ENCODE measurements at places on chromosomes 3 and 15.

DNA sequence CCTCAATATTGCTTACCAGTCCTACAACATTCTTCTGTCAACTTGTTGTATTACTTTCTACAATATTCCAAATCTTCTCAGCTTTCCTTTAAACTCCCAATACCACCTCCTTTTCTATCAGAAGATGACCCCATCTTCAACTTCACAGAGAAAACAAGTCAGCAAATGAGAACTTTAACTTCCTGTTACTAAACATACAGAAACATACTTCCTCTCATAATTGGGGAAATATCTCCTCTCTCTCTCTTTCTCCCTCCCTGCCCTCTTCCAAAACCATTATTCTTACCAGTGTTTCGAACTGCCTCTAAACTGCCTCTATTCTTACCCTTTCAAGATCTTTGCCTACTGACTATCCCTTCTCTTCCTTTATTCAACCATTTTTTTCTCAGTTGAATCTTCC is 1.8 kb upstream of the SNAP23 start:
- H3K4me1 ChIP-seq, result peaks cover 22% of the 10 kb centered on the region
- no peak for DNase-seq
- peak overlapping the region; percentile 25 for H3K27ac ChIP-seq
- H3K27me3 ChIP-seq, result no peaks in the 10 kb centered on the region
- peaks cover 7% of the 10 kb centered on the region for H3K36me3 ChIP-seq
- H3K4me3 ChIP-seq, result no peak overlapping the region

GRCh38 chr3:159586571-159587202 is 401.9 kb upstream of the IL12A start:
- H3K4me1 ChIP-seq, result no peaks in the 10 kb centered on the region
- no peak for DNase-seq
- H3K27me3 ChIP-seq, result no peaks in the 10 kb centered on the region
- H3K4me3 ChIP-seq, result no peak overlapping the region
- no peak overlapping the region for H3K27ac ChIP-seq

DNA sequence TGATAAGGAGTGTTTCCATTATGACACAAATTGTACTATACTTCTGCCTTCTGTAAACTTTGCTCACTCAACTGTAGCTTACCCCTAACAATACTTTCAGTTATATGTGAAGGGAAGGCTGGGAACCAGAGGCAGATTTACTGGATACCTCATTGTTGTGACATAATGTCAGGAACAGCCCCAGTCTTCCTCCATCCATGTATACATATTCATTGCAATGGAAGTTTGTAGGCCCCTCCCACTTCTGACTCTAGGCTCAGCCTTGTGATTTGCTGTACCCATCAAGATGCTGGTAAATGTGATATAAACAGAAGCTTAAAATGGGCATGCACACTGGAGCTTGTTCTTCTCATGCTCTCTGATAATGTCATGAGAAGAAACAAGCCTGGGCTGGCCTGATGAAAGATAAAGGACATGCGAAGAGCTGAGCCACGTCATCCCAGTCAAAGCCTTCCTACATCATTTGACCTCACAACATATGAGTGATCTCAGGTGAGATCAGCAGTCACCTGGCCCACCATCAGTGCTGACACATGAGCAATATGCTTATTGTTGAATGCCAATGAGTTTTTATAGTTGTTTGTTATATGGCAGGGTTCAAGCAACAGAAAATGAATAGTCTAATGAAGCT is 267.8 kb downstream of the GAP43 start:
- H3K27me3 ChIP-seq, result no peaks in the 10 kb centered on the region
- DNase-seq, result no peak
- H3K4me3 ChIP-seq, result no peak overlapping the region
- no peaks in the 10 kb centered on the region for H3K36me3 ChIP-seq
- no peaks in the 10 kb centered on the region for H3K4me1 ChIP-seq

DNA sequence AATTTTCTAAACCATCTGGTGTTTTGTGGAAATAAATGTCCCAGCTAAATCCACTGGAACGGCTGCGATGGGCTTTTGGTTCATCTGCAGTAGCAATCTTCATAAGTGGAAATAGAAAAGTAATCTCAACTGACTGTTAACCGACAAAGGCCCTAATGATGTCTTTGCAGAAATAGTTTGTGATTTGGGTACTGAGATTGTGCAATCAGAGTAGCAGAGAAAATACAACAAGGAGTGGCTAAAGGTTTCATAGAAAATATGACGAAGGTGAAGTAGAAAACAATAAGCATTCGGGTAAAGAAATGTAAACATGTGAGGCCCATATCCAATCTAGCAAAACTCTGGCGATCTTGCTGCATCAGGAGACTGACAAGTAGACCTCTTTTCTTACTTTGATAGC is 262.6 kb upstream of the MCTP2 start:
- no peaks in the 10 kb centered on the region for H3K4me1 ChIP-seq
- no peak for DNase-seq
- no peaks in the 10 kb centered on the region for H3K36me3 ChIP-seq
- H3K27ac ChIP-seq, result no peak overlapping the region
- H3K27me3 ChIP-seq, result no peaks in the 10 kb centered on the region

DNA sequence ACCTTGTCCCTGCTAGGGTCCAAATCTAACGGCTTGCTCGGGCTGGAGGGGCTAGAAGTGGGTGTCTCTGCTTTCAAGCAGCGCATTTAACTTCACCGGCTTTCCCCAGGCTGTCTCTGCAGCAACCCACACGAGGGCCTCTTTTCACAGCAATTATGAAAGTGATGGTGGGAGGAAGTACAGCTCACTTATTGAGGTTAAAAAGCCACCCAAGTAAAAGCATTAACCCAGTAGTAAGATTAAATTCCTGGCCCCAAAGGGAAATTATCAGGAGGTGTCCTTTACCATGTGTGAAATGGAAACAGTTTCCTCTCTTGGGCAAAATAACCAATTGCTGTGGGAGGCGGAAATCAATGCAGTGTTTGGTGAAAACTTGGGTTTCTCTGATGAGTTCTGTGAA is 41.1 kb downstream of the NGRN start:
- no peak overlapping the region for H3K4me3 ChIP-seq
- no peak for DNase-seq
- peaks cover under 1% of the 10 kb centered on the region for H3K4me1 ChIP-seq
- no peaks in the 10 kb centered on the region for H3K27me3 ChIP-seq
- H3K27ac ChIP-seq, result no peak overlapping the region
- no peaks in the 10 kb centered on the region for H3K36me3 ChIP-seq

GRCh38 chr15:23645371-23646164 is 2.1 kb downstream of the MAGEL2 start:
- no peaks in the 10 kb centered on the region for H3K27me3 ChIP-seq
- H3K36me3 ChIP-seq, result no peaks in the 10 kb centered on the region
- H3K27ac ChIP-seq, result no peak overlapping the region
- DNase-seq, result no peak

DNA sequence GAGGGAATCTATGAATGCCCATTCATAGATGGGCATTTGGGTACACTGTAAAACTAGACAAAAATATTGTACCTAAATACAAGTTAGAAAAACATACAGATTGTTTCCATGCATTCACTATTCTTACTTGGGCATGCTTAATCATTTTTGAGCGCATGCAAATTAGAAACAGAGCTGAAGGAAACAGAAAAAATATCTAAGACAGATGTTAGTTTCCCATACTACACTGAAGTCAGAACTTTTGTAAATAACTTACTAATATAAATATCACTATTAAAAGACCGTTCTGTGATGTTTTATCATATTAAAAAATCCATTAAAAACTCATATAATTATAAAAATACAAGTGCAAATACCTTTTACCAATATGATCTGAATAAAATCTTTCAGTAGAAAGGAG is 58.7 kb downstream of the GOLIM4 start:
- peaks cover 64% of the 10 kb centered on the region for H3K36me3 ChIP-seq
- no peaks in the 10 kb centered on the region for H3K27me3 ChIP-seq
- DNase-seq, result no peak
- H3K27ac ChIP-seq, result no peak overlapping the region
- no peak overlapping the region for H3K4me3 ChIP-seq
- peaks cover 12% of the 10 kb centered on the region for H3K4me1 ChIP-seq

DNA sequence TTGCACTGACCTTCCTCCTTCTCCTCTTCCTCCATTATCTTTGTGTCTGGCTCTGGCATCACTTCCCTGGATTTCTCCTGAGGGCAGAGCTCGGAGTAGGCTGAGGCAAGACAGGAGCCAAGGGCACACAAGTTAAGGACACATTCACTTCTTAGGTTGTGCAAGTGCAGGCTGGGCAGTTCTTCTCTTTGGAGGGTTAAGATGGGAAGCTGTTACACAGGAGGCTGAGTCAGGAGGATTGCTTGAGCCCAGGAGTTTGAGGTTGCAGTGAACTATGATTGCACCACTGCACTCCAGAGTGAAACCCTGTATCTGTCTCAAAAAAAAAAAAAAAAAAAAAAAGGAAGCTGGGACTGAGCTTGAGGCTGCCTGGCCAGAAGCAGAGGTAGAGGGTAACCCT is 176.2 kb upstream of the ANKRD28 start:
- H3K4me1 ChIP-seq, result no peaks in the 10 kb centered on the region
- H3K27me3 ChIP-seq, result peaks cover 4% of the 10 kb centered on the region
- no peak overlapping the region for H3K27ac ChIP-seq
- no peak overlapping the region for H3K4me3 ChIP-seq
- no peak for DNase-seq

DNA sequence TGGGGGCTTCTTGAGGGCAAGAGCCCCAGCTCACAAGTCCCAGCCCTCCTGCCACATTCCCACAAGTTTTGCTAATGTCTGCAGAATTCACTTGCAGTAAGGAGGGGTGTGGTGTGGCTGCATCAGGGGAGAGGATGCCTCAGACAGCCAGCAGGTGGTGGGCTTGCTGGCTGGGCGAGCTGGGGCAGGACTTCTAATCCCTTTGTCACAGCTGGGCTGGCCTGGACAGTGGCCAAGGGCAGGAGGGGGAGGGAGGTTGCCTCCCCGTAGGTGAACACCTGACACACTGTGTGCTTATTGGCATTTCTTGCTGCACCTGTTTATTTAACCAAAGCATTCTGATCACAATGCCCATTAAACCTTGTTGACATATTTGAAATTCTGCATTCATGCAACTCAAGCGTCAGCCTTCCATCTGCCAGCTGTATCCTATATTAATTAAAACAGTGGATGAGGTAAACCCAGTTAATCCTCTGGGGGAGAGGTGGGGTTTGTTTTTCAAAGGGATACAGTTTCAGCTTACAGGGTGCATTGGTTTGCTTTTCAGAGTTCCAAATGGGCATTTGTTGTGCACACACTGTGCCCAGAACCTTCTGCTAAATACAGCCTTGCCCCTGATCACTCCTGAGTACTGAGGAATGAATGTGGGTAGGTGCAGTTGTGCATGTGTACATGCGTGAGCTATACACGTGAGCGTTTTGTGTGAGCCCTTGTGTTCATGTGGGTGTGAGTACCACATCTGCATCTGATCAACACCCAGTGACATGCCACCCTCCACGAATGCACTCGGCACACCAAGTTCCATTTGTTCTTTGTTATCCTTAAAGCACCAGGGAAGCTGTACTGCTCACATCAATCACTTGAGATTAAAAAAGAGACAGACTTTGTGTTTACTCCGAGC is 268.7 kb downstream of the XXYLT1 start:
- peak; percentile 77 for DNase-seq
- no peak overlapping the region for H3K27ac ChIP-seq
- H3K4me1 ChIP-seq, result peaks cover 14% of the 10 kb centered on the region
- H3K27me3 ChIP-seq, result peaks cover 62% of the 10 kb centered on the region
- H3K36me3 ChIP-seq, result no peaks in the 10 kb centered on the region
- H3K4me3 ChIP-seq, result no peak overlapping the region

GRCh38 chr3:133490468-133491351 is 82.8 kb upstream of the CDV3 start:
- DNase-seq, result no peak
- no peaks in the 10 kb centered on the region for H3K36me3 ChIP-seq
- no peaks in the 10 kb centered on the region for H3K27me3 ChIP-seq
- no peak overlapping the region for H3K27ac ChIP-seq

GRCh38 chr3:107884719-107885460 is 205.9 kb downstream of the CD47 start:
- no peak for DNase-seq
- H3K27me3 ChIP-seq, result no peaks in the 10 kb centered on the region
- no peak overlapping the region for H3K4me3 ChIP-seq
- H3K36me3 ChIP-seq, result no peaks in the 10 kb centered on the region
- no peaks in the 10 kb centered on the region for H3K4me1 ChIP-seq

DNA sequence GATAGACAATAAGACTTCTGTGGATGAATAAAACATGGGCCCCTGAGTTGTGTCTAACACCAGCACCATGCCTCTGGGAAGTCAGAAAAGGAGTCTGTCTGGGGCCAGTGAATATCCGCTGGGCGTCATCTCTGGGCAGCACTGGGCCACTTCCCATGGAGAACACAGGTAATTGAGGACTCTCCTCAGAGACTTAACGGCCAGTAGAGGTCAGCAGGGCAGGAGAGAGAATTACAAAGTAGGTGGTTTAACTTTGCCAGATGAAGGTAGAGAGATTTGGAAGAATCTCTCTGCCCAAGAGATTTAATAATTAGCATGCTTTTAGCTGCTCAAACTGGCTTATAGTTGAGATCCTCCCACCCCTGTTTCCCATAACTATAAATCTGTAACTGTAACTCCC is 65.7 kb downstream of the OCA2 start:
- no peak for DNase-seq
- no peak overlapping the region for H3K27ac ChIP-seq
- no peak overlapping the region for H3K4me3 ChIP-seq
- no peaks in the 10 kb centered on the region for H3K4me1 ChIP-seq

GRCh38 chr15:67138891-67139855 is 73.8 kb downstream of the SMAD3 start:
- no peak overlapping the region for H3K4me3 ChIP-seq
- no peak for DNase-seq
- H3K36me3 ChIP-seq, result no peaks in the 10 kb centered on the region
- H3K27ac ChIP-seq, result no peak overlapping the region
- peaks cover 20% of the 10 kb centered on the region for H3K4me1 ChIP-seq

GRCh38 chr15:57382215-57382614 is 5.9 kb downstream of the CGNL1 start:
- no peak overlapping the region for H3K27ac ChIP-seq
- DNase-seq, result no peak
- H3K27me3 ChIP-seq, result peaks cover 43% of the 10 kb centered on the region
- H3K36me3 ChIP-seq, result no peaks in the 10 kb centered on the region
- H3K4me1 ChIP-seq, result no peaks in the 10 kb centered on the region

GRCh38 chr3:30222441-30222840 is 384.0 kb upstream of the TGFBR2 start:
- H3K27ac ChIP-seq, result no peak overlapping the region
- no peaks in the 10 kb centered on the region for H3K27me3 ChIP-seq
- DNase-seq, result no peak
- no peaks in the 10 kb centered on the region for H3K36me3 ChIP-seq

GRCh38 chr3:168116279-168116678 is 20.6 kb upstream of the GOLIM4 start:
- H3K27ac ChIP-seq, result peak overlapping the region; percentile 73
- no peak overlapping the region for H3K4me3 ChIP-seq
- H3K4me1 ChIP-seq, result peaks cover 34% of the 10 kb centered on the region
- H3K36me3 ChIP-seq, result no peaks in the 10 kb centered on the region
- DNase-seq, result peak; percentile 38
- no peaks in the 10 kb centered on the region for H3K27me3 ChIP-seq

GRCh38 chr15:89964232-89964954 is 36.7 kb upstream of the ZNF710 start:
- H3K36me3 ChIP-seq, result no peaks in the 10 kb centered on the region
- DNase-seq, result no peak
- H3K4me1 ChIP-seq, result no peaks in the 10 kb centered on the region
- no peak overlapping the region for H3K4me3 ChIP-seq
- no peak overlapping the region for H3K27ac ChIP-seq
- no peaks in the 10 kb centered on the region for H3K27me3 ChIP-seq
